Right hindlimb (tissue), 1 donor: ENCODE measurements at places on chromosomes 16 and 17.

DNA sequence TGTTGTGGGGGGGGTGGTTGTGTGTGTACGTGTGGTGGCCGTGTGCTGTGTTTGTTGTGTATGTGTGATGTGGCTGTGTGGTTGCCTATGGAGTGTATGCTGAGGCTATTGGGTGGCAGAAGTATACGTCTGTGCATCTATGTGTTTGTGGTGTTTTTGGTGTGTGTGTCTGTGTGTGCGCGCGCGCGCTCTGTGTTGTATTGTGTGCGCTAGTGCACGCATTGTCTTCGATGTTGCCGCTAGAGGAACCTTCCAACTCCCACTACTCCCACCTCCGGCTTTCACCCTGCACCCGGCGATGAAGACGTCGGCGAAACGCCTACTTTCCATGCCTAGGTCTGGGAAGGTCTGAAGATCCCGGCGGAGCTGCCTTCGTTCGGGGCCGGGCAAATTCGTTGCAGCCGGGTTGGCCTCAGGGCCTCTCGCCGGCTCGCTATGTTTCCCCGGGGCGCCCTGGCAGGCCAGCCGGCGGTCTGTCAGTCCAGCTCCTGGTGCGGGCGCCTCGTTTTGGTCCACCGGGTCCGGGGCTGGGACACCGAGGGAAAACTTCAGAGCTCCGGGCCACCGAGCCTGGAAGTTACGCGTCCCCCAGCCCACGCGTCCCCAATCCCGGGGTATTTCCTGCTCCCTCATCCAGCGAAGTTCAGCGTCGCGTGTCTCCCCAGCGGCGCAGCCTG, 5.2 kb upstream of the DLX4 start:
- DNase-seq = peak; percentile 38

DNA sequence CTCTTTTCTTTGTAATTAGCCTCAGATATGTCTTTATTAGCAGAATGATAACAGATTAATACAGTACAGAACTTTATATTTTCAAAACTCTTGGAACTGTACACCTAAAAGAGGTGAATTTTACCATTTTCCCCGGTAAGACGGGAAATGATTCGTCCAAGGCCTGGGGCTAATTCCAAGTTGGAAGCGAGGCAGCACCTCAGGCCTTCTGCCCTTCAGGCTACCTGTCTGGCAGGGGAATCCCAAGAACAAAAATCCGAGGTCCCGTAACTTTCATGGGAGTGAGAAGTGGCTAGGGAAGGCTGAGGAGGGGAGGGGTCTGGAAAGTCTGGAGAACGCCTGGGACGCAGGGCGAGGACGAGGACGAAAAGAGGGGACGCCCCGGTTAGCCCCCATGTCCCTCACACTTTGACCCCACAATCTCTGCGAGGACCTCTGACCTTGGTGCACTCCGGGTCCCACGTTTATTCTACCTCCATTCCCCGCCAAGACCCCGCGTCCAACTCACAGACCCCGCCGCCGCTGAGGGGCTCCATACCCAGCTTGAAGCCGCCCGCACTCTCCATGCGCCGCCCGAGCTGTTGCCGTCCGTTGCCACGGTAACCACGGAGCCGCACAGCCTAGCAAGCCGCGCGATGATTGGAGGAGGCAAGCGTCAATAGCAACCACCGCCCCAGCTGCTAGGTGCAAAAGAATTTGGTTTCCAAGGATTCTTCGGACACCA, at the start of gene HYDIN:
Gene HYDIN (minus strand): TSS at position 601 of the 724 bp plus-strand sequence. CDS start 43,827 bp downstream, outside the sequence.
- DNase-seq = peak; percentile 58

DNA sequence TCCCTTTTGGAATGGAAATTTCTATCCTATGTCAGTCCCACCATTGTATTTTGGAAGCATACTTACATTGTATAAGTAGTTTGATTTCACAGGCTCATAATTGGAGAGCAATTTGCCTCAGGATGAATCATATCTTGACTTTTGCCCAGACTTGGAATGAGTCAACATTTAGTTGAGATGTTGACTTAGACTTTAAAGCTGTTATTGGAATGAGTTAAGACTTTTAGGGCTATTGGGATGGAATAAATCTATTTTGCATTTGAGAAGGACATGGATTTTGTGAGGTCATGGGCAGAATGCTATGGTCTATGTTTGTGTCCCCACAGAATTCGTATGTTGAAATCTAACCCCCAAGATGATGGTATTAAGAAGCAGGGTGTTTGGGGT, 12.2 kb upstream of the ZNF594 start:
- no peak for DNase-seq

DNA sequence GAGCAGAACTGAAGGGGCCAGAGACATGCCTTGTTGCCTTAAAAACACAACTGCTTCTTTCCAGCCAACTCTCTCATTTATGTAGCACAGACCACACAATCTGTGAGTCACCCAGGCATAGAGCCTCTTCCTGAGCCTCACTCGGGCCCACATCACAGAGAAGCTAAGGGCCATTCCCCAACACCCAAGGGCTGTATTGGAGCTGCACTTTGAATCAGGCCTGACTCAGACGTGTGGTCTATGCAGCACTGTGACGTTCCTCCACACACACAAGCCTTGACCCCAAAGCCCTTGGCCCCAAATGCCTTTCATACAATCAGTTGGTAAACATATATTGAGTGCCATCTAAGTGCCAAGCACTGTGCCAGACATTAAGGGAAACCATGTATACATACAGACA, 308.9 kb upstream of the DYNLRB2 start:
- no peak for DNase-seq

DNA sequence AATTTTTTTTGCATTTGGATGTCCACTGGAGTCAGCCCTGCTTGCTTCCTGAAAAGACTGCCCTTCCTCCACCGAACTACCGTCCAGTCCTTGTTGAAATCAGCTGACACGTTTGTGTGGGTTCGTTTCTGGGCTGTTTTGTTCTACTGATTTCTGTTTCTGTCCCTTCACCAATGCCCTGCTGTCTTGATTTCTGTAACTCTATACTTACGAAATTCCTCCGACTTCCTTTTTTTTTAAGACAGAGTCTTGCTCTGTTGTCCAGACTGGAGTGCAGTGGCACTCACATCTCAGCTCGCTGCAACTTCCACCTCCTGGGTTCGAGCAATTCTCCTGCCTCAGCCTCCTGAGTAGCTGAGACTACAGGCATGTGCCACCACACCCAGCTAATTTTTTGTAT, 8.4 kb upstream of the GAA start:
- no peak for DNase-seq

DNA sequence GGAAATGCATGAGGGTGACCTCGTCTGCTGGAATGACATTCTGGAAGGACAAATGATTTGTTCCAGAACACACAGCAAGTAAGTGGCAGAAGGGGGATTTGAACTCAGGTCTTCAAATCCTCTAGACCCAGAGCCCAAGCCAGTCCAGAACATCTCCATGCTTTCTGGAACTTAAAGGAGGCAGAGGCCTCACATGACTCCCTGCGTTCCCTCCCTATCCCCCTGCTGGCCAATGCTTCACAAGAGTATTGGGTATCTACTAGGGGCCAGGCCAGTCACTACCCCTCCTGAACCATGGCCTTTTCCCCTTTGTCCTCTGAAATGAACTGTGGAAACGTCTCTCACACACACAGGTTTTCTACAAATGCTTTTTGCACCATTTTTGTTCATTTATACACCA, 7.6 kb upstream of the BEAN1 start:
- DNase-seq = no peak

- DNase-seq = no peak
Measured at GRCh38 chr17:8020776-8021564, 17.9 kb upstream of the ALOX15B start.

DNA sequence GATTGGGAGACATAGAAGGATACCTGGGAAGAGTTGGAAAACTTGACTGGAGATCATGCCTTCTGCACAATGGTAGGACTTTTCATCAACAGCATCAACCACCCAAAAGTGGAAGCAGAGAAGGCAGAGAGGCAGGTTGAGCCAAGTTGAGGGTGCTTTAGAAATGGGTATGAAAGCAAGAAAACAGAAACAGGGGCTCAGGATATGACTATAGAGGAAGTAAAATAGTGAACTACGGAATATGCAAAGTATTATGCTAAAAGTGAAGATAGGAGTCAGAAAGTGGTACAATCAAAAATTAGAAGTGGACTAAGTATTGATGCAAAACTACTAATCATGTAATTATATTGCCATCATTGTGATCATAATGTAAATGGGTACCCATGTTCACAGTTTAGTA, 16.1 kb upstream of the ARHGAP44 start:
- no peak for DNase-seq

- no peak for DNase-seq
Measured at GRCh38 chr16:57838161-57838560, 35.9 kb upstream of the KIFC3 start.

GRCh38 chr16:25614716-25615265, 77.0 kb upstream of the HS3ST4 start:
- no peak for DNase-seq

GRCh38 chr16:19113577-19114358, at the start of gene ITPRIPL2:
TSS of gene ITPRIPL2 (plus strand) at chr16:19113964. CDS start at chr16:19114462, 498 bp downstream.
- DNase-seq = peak; percentile 94

- DNase-seq = peak; percentile 94
Measured at GRCh38 chr17:15263206-15263579, 1.9 kb downstream of the PMP22 start.

GRCh38 chr16:57264381-57264780, 19.3 kb downstream of the ARL2BP start:
- no peak for DNase-seq

DNA sequence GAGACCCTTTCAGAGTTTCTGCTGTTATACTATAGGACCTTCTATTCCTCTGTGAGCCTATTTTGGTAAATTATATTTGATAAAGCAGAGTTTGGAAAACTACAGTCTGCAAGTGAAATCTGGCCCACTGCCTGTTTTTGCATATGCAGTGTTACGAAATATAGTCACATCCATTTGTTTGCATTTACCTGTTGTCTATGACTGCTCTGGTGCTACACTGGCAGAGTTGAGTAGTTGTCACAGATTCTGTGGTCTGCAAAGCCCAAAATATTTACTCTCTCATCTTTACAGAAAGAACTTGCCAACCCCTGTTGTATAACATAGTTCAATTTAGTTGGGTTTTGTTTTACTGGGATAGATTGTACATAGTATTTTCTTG, 42.3 kb downstream of the TNRC6A start:
- DNase-seq = no peak

DNA sequence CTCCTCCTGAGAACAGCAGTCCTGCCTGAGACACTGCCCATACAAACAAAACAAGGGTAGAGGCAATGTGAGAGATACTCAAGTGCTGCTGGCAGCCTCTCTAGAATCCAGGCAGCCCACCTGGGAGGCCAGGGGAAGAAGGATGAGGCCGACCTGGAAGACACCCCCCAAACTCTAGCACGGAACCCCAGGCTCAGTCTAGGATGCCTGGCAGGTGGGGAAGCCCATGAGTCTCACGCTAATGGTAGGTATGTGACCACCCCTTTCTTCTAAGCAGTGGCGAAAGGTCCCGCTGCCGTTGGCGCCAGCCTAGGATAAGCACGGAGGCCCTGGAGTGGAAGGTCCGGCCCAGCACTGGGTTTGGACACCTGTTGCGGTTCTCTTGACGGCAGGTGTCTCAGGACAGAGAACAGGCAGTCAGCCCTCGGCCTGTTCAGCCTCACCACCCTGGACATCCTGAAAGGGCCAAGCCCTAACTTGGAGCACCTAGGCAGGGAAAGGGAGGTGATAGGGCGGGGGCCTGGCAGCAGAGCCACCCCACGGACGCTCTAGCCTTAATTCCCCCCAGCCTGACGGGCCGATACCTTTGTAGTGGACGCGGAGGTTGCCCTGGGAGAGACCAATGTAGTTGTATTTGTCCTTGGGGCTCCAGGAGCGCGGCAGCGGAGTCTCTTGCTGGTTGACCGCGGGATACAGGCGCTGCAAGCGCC, 487 bp downstream of the RANBP10 start:
- no peak for DNase-seq

DNA sequence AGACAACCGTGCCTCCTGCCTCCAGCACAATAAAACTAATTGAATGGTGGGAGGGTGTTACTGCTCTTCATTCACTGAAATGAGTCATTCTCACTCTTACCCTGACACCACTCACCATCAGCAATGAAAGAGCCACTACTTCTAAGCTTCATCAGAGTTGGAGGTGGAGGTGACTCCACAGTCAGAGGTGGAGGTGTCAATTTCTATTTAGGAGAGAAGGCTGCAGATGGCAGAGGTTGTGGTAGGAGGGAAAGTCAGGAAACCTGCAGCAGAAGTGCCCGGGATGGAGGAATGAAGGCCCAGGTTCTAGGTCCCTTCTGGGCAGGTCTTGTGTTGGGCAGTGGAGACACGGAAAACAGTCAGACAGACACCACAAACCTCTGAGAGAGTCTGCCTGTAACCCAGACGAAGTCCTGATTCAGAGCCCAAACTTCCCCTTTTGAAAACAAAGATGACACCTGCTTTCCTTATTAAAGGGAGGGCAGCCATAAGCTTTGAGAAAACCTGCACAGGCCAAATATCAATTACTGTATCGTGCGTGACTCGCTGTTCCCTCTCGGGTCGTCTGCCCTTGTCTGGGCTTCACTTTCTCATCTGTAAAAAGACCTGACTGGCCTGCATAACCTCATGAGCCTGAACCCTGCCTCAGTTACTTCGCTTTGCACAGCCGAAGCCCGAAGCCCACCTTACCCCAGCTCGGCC, 668 bp downstream of the ATPAF2 start:
- DNase-seq = no peak

- DNase-seq = peak; percentile 51
Measured at GRCh38 chr17:44353672-44354331, 8.7 kb downstream of the GRN start.

GRCh38 chr17:82439194-82439828, 11.2 kb downstream of the CYBC1 start:
- no peak for DNase-seq

- no peak for DNase-seq
Measured at GRCh38 chr16:9153502-9153864, 62.0 kb downstream of the HAPSTR1 start.

DNA sequence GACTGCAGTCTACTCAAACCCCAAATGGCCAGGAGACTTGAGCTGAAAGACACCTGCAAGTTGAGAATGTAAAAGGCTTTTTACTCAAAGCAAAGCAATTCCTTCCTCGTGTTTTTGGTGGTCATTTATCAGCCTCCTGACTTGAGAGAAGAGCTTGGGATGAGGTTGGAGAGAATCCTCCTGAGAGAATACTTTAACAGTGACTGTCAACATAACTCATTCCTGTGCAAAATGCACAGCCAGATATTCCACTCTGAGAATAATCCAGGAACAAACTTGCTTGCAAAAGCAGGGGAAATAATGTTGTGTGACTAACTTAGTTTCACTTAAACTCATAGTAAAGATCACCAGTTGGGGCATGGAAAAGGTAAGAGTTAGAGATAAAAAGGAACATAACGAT, 53.4 kb downstream of the SNTB2 start:
- no peak for DNase-seq

DNA sequence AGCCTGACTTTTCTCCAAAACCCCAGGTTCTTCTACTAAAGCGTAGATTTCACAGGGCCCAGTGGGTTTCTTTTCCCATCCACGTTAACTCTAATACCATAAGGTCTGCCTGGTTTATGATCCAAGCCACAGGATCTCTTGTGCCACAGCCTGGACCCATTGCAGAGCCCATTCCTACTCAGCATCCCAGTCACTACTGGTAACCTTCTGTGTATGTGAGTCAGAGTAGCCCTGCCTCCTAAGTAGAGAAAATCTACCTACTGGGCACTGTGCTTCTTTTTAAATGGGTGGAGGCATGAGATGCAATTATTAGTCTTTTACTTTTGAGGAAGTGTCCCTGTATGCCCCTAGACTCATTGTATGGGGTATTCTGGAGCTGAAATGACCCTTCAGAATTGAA, 13.5 kb downstream of the CCL11 start:
- DNase-seq = no peak
